ENCODE measurements at places on chromosomes 1 and 21.

- no peak for DNase-seq
Observed at GRCh38 chr21:40688106-40688864, 158.7 kb downstream of the DSCAM start.

DNA sequence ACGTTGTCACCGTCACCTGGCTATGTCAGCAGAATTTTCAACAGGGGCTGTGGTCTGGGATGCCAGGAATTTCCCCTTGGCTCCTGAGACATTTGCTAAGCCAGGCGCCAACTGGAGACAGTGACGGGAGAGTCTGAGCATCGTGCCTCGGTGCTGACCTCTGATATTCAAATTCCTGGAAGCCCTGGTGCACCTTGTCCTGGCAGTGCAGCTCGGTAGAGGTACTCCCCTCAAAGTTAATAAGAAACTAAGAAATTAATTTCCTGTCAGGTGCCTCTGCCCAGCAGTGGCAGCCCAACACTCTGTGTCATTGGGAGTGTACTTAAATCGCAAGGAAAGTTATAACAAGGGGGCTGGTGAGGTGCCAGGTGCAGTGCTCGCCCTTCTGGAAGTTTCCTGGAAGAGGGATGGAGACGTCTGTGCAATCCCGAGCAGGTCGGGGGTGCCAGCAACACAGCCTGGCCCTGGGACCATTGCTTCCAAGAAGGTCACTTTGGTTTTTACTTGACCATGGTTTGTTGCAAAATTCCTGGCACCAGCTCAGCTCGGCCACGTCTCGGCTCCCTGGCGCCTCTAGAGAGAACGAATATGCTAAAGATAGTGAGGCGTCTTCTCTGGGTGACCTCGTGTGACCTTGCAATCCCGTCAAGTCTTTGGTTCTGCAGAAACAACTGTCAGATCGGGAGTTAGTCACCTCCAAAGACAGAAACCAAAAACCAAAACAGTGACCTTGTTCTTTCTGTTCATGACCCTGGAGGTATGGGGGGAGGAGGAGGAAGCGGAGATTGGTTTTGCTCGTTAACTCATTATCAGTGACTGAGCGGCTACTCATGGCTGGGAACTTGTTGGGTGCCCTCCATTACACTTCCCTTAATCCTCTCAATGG lies 149.5 kb upstream of the VAMP3 start:
- DNase-seq: no peak

DNA sequence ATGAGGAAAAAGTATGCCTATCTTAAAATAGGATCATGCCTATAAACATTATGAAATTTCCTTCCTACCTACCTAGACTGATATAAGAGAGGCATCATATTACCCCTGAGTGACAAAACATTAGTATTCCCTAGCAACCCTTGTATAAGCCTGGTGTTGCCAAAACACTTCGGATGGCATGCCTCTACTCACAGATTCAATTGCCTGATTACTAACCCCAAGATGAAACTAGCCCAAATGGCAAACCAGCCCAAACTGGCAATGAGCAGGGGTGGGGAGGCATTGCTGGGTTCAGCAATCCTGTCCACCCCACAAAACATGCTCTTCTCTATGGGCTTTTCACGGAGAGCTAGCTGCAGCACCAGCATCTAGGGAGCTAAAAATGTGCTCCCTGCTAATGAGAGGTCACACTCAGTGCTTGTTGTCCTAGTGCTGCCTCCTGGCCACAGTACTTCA lies 13.9 kb downstream of the PALMD start:
- DNase-seq: no peak

- no peak for DNase-seq
Observed at GRCh38 chr1:106222403-106222802, 834.1 kb upstream of the PRMT6 start.

DNA sequence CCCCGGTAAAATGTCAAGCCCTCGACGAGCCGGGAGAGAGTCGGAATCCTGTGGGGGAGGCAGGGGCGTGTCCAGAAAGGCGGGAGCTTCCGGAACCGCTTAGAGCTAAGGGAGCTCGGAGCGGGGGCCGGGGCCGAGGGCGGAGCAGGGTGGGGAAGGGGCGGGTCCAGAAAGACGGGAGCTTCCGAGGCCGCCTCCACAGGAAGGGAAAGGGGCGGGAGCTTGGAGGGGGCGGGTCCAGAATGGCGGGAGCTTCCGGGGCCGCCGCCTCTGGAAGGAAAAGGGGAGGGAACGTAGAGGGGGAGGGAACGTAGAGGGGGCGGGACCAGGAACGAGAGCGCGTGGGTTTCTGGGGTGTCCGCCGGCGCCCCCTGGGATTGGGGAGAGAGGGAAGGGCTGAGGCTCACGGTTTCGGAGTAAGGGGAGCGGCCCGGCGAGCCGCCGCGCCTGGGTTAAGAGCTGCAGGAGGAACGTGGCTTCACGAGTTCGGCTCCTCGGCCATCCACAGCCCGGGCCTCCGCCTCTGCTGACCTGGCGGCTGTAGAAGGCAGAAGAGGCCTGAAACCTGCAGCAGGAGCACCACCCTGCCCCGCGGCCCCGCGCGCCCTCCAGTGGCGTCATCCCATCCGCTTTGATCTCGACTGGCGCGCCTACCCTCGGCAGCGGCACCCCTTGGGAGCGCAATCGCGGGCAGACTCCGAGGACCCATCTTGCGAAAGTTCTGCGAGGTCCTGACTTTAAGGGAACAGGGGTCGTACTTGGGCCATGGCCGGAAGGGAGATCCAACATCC lies 23.0 kb upstream of the HPDL start:
- peak; percentile 90 for DNase-seq

GRCh38 chr1:227234998-227235405 lies 83.3 kb downstream of the CDC42BPA start:
- DNase-seq: peak; percentile 4

DNA sequence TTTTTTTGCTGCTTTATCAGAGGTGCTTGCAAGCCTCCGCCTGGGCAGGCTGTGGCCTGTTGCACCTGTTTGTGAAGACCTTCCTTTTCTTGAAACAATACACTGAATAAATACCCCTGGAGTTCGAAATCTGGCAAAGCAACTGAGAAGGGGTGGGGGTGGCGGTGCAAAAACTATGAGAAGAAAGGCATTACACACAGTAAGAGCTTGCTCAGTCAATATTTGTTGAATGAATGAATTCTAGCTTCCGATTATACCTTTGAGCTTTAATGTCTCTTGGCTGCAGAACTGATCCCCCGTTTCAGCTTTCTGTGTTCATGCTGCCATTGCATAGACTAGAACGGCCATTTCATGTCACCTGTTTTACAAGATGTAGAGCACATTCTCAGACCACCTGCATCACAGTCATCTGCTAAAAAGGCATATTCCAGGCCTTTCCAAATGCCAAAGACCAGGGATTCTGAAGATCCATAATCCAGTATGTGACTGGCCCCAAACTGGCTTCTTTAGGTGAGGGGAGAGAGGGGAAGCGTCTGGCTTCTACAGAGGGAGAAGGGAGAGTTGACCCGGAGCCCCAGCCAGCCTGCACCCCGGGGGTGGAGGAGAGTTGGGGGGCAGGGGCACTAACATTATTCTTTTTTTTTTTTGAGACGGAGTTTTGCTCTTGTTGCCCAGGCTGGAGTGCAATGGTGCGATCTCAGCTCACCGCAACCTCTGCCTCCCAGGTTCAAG lies 111.5 kb downstream of the ETS2 start:
- DNase-seq: no peak

GRCh38 chr1:212234431-212235395 lies 50.5 kb upstream of the PPP2R5A start:
- DNase-seq: peak; percentile 85

DNA sequence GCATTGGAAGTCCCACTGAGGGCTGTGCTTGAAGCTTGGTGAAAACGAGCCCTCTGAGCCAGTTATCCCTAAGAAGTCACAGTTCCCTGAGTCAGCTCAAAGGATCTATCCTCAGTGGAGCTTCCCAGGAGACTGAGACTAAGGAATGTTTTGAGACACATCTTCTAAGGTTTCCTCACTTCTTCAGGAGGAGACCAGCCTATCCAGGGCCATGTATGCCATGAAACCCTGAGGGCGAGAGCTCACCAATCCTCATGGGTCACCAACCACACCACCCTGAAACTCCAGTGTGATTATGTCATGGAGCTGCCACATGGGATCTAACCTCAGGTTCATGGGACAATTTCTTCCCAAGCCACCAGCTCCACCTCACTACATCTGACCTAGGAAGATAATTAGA lies 7.6 kb upstream of the TIE1 start:
- no peak for DNase-seq

GRCh38 chr1:47755101-47755990 lies 241.8 kb downstream of the TRABD2B start:
- DNase-seq: no peak

DNA sequence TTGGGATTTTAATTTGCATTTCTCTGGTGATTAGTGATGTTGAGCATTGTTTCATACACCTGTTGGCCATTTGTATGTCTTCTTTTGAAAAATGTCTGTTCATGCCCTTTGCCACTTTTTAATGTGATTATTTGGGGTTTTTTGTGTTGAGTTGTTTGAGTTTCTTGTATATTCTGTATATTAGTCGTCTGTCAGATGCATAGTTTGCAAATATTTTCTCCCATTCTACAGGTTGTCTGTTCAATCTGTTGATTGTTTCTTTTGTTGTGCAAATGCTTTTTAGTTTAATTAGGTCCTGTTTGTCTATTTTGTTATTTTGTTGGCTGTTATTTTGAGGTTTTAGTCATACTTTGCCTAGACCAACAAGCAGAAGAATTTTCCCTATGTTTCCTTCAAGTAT lies 164.0 kb upstream of the CXADR start:
- DNase-seq: no peak

DNA sequence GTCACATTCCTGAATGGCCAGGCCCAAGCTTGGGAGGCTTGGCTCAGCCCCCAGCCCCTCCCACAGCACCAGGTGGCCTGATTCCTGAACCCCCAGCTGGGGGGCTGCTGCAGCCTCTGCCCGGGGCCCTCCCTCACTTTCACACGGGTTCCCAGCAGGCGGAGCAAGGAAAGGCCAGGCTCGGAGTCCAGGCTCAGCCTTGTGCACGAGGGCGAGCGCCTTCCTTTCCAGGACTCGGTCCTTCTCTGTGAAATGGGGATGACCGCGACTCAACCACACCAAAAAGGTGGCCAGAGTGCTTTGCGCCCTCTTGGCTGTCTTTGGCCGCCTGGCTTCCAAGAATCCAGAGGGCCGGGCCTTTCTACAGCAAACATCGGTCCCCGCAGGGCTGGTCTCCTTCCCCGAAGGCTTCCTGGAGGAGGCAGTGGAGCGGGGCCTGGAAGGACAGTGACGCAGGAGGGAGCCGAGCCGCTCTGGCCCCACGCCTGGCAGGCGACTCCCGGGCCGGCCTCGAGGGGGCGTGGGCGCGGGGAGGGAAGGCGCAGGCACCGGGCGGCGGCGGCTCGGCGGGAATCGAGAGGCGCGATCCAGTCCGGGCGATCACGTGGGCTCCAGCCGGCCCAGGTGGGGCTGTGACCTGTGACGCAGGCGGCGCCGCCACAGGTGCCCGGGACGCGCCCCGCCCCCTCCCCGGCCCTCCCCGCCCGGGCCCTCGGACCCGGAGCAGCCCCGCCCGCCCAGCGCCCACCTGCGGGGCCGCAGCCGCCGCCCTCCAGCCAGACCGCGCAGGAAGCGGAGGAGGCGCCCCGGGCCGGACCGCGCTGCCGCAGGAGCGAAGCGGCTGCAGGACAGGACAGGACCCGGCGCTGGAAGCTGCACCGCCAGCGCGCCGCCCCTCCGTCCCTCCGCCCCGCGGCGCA lies at the start of gene ARHGEF16:
Gene ARHGEF16, plus strand, starts transcription at position 775 of the 920 bp plus-strand sequence. CDS start 8,420 bp downstream, outside the sequence.
- no peak for DNase-seq

GRCh38 chr1:38834221-38834782 lies 25.3 kb downstream of the RRAGC start:
- DNase-seq: no peak

- DNase-seq: no peak
Observed at GRCh38 chr1:93598396-93598795, 83.2 kb downstream of the BCAR3 start.

DNA sequence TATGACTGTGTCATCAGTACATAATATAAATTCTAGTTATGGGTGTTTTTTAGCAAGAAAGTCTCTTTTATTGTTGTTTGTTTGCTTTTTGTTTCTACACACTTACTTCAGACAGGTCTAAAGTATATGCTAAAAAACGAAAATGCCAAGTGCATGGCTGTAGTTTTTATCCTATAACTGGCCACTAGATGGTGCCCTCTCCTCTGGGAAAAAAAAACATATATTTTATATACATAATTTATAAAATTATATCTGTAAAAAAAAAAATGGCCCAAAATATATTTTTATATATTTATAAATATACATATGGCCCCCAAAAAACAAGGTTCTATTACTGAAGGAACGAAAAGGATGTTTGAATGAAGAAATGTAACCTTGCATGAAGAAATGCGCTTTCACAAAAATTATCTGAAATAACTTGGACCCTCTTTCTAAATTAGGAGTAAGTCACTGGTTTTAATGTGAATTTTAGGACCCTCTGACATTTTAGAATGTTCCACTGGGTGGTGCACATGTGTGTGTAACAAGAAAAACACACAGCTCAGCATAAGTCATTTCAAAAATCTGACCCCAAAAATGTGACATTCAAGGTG lies 93.5 kb downstream of the TTLL7 start:
- DNase-seq: no peak

DNA sequence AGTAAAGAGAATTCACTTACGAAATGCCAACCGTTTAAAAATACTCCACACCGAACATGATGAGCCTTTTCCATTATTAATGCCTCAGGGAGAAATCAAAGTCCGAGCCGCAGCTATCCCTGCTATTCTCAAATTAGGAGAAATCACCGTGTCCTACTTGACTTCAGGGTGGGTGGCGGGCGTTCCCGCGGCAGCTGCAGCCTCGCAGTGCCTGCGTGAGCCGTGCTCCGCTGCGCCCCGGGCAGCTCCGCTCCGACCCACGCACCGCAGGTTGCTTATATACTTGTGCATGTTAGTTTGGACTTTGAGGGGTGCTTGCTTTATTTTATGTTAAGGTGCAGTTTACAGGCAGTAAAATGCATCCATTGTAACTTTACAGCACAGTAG lies 35.6 kb upstream of the PCBP3 start:
- no peak for DNase-seq

DNA sequence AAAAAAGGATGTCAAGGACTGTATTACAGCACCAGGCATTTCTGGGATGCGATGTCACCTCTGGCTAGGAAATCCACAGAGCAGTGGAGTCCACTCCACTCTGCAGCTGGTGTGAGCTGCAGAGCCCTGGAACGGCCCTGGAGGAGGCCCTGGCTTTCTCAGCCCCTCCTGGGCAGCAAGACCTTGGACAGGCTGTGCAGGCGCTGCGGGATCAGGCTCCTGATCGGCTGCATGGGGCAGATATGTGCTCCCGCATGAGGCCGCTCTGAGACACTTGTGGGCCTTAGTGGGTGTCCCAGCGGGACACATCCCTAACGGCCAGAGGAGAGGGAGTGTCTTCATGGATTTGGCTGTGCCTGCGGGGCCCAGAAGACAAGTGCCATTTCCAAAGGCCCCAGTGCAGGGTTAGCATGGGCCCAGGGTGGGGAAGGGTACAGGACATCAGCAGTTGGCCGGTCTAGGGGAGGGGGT lies 6.2 kb downstream of the DNMT3L start:
- DNase-seq: no peak

- no peak for DNase-seq
Observed at GRCh38 chr1:15543251-15543588, 16.6 kb downstream of the DNAJC16 start.

- no peak for DNase-seq
Observed at GRCh38 chr1:218810306-218810705, 363.4 kb upstream of the LYPLAL1 start.
